ENCODE measurements at places on chromosomes 1 and 21. TPM values are rescaled to one million over a fixed set of nuclear protein-coding genes. Genes with fewer than 3 reads are reported as not detected.

DNA sequence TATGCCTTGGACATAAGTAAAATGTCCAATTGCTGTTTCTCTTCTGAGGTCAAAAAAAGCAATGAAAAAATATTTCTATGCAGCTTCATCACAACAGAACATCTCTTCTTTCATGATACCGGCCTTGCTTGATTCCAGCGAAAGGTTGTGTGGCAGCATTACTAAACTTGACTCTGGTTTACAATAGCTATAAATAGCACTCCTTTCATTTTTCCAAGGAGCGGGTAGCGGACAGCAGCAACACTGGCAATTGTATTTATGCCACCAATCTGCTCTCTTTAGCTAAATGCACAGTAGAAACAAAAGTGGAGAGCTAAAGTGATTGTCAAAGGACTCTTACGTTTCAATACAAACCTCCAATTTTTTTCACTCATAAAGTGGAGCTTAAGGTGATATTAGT is 7.5 kb upstream of the DAB1 start:
- DNase-seq = no peak
- H3K27ac ChIP-seq = no peak overlapping the region
- no peaks in the 10 kb centered on the region for H3K4me1 ChIP-seq

DNA sequence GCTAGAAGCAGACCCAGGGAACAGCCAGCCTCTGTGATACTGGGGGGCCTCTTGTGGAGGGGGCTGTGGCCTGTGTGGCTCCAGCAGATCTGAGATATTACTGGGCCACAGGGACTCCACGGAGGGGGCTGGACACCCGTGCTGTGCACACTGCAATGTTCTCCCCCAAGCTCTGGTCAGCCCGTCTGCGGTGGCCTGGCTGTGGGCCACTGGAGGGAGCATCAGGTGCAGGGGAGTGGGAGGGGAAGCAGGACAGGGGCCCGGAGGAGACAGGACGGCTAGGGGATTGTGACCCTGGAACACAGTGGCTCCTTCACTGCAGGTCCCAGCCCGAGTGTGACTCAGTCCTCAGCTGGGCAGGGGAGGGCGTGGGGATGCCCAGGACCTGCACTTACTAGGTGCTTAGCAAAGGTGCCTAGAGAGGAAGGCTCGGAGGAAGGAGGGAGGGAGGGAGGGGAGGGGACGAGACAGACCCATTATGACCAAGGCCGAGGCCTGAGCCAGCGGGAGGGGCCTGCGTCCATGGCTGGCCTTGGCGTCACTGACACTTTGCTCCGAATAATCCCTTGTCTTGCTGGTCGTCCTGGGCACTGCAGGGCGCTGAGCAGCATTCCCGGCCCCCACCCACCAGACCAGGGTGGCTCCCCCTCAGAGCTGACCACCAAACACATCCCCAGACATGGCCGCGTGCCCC is 44.2 kb downstream of the PRDM16 start:
- H3K27ac ChIP-seq = no peak overlapping the region
- DNase-seq = no peak
- no peaks in the 10 kb centered on the region for H3K36me3 ChIP-seq
- H3K27me3 ChIP-seq = no peaks in the 10 kb centered on the region
- no peak overlapping the region for H3K4me3 ChIP-seq

- DNase-seq = no peak
- H3K27ac ChIP-seq = no peak overlapping the region
- H3K36me3 ChIP-seq = no peaks in the 10 kb centered on the region
- H3K4me1 ChIP-seq = no peaks in the 10 kb centered on the region
- no peak overlapping the region for H3K4me3 ChIP-seq
- H3K27me3 ChIP-seq = peaks cover 4% of the 10 kb centered on the region
Measured at GRCh38 chr1:15188130-15188524, 34.6 kb downstream of the TMEM51 start.

DNA sequence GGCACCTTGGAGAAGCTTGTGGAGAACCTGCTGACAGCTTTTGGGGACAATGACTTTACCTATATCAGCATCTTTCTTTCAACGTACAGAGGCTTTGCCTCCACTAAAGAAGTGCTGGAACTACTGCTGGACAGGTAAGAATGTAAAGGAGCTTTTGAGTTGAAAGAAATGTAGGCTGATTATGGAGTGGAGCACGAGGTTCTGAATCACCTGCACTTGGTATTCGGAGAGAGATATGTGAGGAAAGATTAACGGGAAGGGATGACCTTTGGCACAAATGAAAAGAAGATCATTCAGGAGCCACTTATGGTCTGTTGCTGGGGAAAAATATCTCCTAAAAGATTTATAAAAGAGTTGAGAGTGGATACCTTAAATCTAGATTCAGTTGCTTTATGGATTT is 42.7 kb downstream of the RGL1 start:
- no peak for DNase-seq
- H3K36me3 ChIP-seq = no peaks in the 10 kb centered on the region
- no peaks in the 10 kb centered on the region for H3K4me1 ChIP-seq
- H3K27me3 ChIP-seq = no peaks in the 10 kb centered on the region
- no peak overlapping the region for H3K4me3 ChIP-seq

The PLA2G2A gene
- total RNA-seq = not detected
